Immature natural killer cell (primary cell): ENCODE measurements at places on chromosomes 16 and 17. TPM values are rescaled to one million over a fixed set of nuclear protein-coding genes. Genes with fewer than 3 reads are reported as not detected.
A peak's percentile ranks its signal among the peaks of the same experiment; 100 is the strongest.

GRCh38 chr17:71163121-71163812 is 957.6 kb upstream of the SOX9 start:
- H3K4me3 ChIP-seq, result no peak overlapping the region
- no peaks in the 10 kb centered on the region for H3K36me3 ChIP-seq
- no peaks in the 10 kb centered on the region for H3K27me3 ChIP-seq
- no peaks in the 10 kb centered on the region for H3K4me1 ChIP-seq
- no peak overlapping the region for H3K27ac ChIP-seq
- no peak for DNase-seq

The EFCAB5 gene
- 1.4 TPM for polyA plus RNA-seq

- peak overlapping the region; percentile 96 for H3K27ac ChIP-seq
- peaks cover 52% of the 10 kb centered on the region for H3K4me1 ChIP-seq
- DNase-seq, result no peak
- peak overlapping the region; percentile 86 for H3K4me3 ChIP-seq
Observed at GRCh38 chr17:78121801-78122215, 6.7 kb downstream of the TMC6 start.

DNA sequence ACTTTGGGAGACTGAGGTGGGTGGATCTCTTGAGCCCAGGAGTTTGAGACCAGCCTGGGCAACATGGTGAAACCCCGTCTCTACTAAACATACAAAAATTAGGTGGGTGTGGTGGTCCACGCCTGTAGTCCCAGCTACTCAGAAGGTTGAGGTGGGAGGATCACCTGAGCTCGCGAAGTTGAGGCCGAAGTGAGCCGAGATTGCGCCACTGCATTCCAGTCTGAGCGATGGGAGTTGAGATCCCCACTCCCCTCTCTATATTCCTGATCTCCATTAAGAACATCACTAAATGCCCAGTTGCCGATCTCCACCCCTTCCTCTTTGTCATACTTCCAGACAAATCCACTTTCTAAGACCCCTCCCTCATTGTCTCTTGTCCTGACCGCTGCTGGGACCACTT is 24.3 kb upstream of the ZNF652 start:
- peaks cover 45% of the 10 kb centered on the region for H3K4me1 ChIP-seq
- H3K27ac ChIP-seq, result peak overlapping the region; percentile 55
- no peak for DNase-seq
- H3K36me3 ChIP-seq, result peaks cover 3% of the 10 kb centered on the region
- H3K4me3 ChIP-seq, result no peak overlapping the region
- peaks cover 3% of the 10 kb centered on the region for H3K27me3 ChIP-seq

The TOP3A gene
- polyA plus RNA-seq, result 15.2 TPM

- peaks cover 6% of the 10 kb centered on the region for H3K27me3 ChIP-seq
- H3K27ac ChIP-seq, result no peak overlapping the region
- peaks cover 15% of the 10 kb centered on the region for H3K4me1 ChIP-seq
- no peaks in the 10 kb centered on the region for H3K36me3 ChIP-seq
- no peak for DNase-seq
- no peak overlapping the region for H3K4me3 ChIP-seq
Observed at GRCh38 chr16:58099097-58099955, 29.9 kb downstream of the CFAP20 start.

DNA sequence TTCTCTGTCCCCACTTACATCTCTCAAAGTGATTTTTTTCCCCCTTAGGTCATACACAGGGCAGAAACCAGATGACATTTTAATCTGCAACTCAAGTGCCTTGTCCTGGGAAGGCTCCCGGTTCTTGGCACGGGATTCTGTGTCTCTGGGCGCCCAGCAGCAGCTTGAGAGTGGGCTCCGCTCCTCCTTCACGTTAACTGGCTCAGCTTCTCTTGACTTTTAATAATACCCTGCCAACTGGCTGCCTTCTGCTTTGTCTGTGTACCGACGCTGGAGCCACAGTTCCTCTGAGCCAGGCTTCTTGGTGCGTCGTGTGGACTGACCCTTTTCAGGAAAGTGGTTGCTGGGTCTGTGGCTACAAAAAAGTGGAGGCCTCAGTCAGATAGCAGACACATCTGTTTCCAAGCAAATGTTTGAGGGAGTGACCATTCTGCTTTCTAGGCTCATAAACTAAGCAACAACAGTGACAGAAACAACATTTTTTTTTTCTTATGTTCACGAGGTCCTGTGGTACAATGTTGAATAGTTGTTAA is 64.9 kb downstream of the IRF8 start:
- H3K4me3 ChIP-seq, result no peak overlapping the region
- peaks cover 6% of the 10 kb centered on the region for H3K4me1 ChIP-seq
- H3K27me3 ChIP-seq, result peaks cover 2% of the 10 kb centered on the region
- no peak for DNase-seq
- H3K27ac ChIP-seq, result peak overlapping the region; percentile 56

DNA sequence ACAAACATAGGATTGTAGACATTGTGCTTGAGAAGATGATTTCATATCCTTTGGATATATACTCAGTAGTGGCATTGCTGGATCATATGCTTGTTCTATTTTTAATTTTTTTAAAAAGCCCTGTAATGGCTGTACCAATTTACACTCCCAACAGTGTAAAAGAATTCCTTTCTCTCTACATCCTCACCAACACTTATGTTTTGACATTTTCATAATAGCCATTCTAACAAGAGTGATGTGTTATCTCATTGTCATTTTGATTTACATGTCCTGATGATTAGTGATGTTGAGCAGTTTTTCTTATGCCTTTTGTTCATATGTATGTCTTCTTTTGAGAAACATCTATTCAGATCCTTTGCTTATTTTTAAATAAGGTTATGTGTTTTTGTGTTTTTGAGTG is 1039.2 kb upstream of the GOT2 start:
- H3K4me3 ChIP-seq, result no peak overlapping the region
- no peaks in the 10 kb centered on the region for H3K4me1 ChIP-seq
- DNase-seq, result no peak
- no peaks in the 10 kb centered on the region for H3K36me3 ChIP-seq

The TSPAN10 gene
- polyA plus RNA-seq, result not detected

DNA sequence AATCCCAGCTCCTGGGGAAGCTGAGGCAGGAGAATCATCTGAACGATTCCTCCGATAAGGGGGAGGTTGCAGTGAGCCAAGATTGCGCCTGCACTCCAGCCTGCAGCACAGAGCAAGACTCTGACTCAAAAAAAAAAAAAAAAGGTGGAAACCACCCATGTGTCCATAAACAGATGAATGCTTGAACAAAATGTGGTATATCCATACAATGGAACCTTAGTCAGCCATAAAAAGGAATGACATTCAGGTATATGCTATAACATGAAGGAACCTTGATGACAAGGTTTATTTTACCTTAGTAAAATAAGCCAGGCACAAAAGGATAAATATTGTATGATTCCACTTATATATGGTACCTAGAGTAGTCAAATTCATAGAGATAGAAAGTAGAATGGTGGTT is 2.9 kb upstream of the MEIOC start:
- H3K4me3 ChIP-seq, result no peak overlapping the region
- H3K27ac ChIP-seq, result no peak overlapping the region
- no peaks in the 10 kb centered on the region for H3K36me3 ChIP-seq
- no peak for DNase-seq

The KRTAP2-2 gene
- not detected for polyA plus RNA-seq

GRCh38 chr16:72785886-72786285 is 262.0 kb downstream of the ZFHX3 start:
- no peak for DNase-seq
- H3K27ac ChIP-seq, result no peak overlapping the region
- H3K4me1 ChIP-seq, result peaks cover 20% of the 10 kb centered on the region

The SERPINF2 gene
- polyA plus RNA-seq, result not detected

DNA sequence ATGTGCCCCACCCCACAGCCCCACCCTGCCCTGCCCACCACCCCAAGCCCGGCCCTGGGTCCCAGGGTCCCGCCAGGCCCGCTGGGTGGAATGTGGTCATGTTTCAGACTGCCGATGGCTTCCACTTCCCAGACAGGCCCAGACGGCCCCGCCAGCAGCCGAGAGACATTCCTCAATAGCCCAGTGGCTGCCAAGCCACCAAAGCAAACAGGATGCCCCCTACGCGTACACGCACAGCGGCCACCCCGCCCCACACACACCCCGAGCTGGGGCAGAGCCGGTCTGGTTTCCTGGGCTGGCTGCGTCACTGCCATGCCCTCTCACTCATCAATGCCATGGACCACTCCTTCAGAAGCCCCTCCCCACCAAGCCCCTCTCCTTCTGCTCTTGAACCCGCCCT is 1.2 kb upstream of the KRT17 start:
- DNase-seq, result no peak
- H3K27me3 ChIP-seq, result no peaks in the 10 kb centered on the region
- H3K27ac ChIP-seq, result no peak overlapping the region
- no peaks in the 10 kb centered on the region for H3K36me3 ChIP-seq
- no peak overlapping the region for H3K4me3 ChIP-seq

The ATP2A3 gene
- 116 TPM for polyA plus RNA-seq

The LITAFD gene
- not detected for polyA plus RNA-seq

DNA sequence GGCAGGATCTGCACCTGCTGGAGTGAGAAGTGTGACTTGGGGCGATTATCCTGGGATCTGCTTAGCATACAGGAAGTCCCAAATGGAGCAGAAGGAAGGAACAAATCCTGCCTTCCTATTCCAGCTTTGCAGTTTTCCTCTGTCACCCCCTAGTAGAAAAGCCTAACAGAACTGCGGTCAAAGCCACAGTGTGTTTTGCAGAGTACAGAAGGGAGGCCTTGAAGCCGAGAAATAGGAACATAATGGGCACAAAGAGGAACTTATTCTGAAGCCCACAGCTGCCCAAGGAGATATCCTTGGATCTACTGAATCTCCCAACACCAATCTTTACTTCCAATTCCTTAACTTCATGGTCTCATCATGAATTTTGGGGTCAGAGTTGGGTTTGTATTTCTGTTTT is 8.5 kb downstream of the KRTAP1-5 start:
- no peak for DNase-seq
- no peak overlapping the region for H3K27ac ChIP-seq
- H3K4me3 ChIP-seq, result no peak overlapping the region
- H3K4me1 ChIP-seq, result no peaks in the 10 kb centered on the region
- H3K27me3 ChIP-seq, result no peaks in the 10 kb centered on the region
- no peaks in the 10 kb centered on the region for H3K36me3 ChIP-seq

GRCh38 chr17:77332981-77333685 is 192.4 kb downstream of the SEC14L1 start:
- no peak for DNase-seq
- H3K4me1 ChIP-seq, result peaks cover 36% of the 10 kb centered on the region
- H3K36me3 ChIP-seq, result peaks cover 6% of the 10 kb centered on the region
- H3K4me3 ChIP-seq, result peak overlapping the region; percentile 78

DNA sequence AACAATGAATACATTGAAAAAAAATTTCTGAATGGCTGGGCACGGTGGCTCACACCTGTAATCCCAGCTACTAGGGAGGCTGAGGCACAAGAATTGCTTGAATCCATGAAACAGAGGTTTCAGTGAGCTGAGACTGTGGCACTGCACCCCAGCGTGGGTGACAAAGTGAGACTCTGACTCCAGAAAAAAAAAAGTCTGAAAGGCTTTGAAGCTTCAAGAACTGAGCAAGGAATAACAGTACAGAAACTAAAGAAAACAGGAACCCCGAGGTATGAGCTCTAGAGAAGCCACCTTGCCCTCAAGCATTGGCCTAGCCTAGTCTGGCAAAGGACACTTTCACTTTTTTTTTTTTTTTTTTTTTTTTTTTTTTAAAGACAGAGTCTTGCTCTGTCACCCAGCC is 45.0 kb downstream of the TEX2 start:
- no peaks in the 10 kb centered on the region for H3K27me3 ChIP-seq
- H3K4me3 ChIP-seq, result peak overlapping the region; percentile 30

DNA sequence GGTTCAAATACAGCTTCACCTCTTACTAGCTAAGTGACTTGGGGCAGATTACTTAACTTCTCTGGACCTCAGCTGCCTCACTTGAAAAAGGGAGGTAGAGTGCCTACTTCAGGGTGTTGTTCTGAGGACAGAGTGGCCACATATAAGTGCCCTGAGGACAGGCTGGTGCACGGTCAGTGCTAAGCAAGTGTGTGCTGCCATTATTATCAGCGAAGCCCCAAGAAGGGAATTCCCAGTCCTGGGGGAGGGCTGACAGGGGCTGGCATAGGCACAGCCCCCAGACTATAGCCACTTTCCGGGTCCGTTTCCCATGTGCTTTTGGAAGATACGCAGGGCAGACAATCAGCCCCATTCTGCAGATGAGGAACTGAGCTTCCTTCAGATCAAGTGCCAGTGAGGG is 2.5 kb downstream of the ZBTB4 start:
- H3K4me3 ChIP-seq, result peak overlapping the region; percentile 90
- peaks cover 19% of the 10 kb centered on the region for H3K27me3 ChIP-seq
- H3K4me1 ChIP-seq, result peaks cover 63% of the 10 kb centered on the region
- no peaks in the 10 kb centered on the region for H3K36me3 ChIP-seq

GRCh38 chr17:146983-147761 is 9.8 kb downstream of the SCGB1C2 start:
- no peak overlapping the region for H3K4me3 ChIP-seq
- H3K36me3 ChIP-seq, result no peaks in the 10 kb centered on the region
- H3K4me1 ChIP-seq, result no peaks in the 10 kb centered on the region
- no peak overlapping the region for H3K27ac ChIP-seq
- DNase-seq, result no peak

DNA sequence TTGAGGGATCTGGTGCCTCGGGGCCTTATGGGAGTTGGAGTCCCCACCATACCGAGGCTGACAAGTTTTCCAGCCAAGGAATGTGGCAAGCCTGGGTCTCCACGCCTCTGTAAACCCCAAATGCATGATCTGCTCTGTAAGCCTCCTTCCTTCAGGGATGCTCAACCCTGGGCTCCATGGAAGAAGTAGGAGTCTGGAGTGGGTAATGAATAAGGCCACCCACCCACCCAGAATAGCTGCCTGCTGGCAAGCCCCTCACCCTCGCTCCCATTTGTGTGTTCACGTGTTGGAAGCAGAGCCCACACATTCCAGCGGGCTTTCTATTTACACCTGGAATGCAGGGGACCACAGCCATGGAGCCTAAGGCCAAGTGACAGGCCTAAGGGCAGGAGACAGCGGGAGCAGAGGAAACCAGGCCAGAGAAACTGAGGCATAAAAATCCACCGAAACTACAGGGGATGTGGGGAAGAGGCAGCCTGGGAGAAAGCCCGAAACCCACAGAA is 4.4 kb downstream of the DLG4 start:
- H3K36me3 ChIP-seq, result no peaks in the 10 kb centered on the region
- peaks cover 19% of the 10 kb centered on the region for H3K27me3 ChIP-seq
- peak overlapping the region; percentile 96 for H3K27ac ChIP-seq
- peaks cover 44% of the 10 kb centered on the region for H3K4me1 ChIP-seq

DNA sequence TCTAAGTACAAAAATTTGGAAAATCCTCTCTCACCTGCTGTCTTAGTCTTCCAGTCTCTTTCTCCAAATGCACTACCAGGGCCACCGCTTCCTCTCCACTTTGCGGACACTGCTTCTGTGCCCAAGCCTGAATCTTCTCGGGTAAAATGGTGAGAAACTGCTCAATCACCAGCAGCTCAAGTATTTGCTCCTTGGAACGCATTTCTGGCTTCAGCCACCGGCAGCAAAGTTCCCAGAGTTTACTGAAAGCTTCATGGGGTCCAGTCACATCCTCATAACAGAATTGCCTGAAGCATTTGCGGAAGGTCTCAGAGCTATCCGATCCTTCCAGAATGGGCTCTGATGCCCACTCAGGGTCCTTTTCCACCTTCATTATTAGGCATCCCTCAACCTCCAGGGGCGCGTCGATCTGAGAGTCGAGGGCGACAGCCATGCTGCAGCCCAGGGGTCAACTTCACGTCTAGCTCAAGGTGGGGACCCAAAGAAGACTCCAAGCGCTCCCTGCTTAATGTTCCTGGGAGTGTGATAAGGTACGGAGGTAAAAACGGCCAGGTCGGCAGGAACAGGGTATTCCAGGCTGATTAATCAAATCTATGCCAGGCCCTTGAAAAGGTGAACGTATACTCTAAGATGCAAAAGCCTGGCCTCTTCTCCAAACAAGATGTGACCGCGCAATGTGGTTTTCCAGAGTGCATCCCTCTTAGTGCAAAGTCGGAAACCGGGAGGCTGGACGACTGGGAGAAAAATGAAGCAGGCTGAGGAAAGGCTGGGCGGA is 763 bp downstream of the ZKSCAN2 start:
- H3K36me3 ChIP-seq, result peaks cover 3% of the 10 kb centered on the region
- peaks cover 12% of the 10 kb centered on the region for H3K27me3 ChIP-seq
- peak overlapping the region; percentile 94 for H3K4me3 ChIP-seq
- peaks cover 45% of the 10 kb centered on the region for H3K4me1 ChIP-seq
- no peak for DNase-seq
- H3K27ac ChIP-seq, result peak overlapping the region; percentile 92

The DLX4 gene
- polyA plus RNA-seq, result 0.19 TPM
